Epithelial cell of esophagus (primary cell): ENCODE measurements at places on chromosomes 11 and 22.

GRCh38 chr11:19814421-19814820 is 101.8 kb downstream of the NAV2 start:
- DNase-seq: peak; percentile 4

GRCh38 chr22:49760630-49761571 is 66.8 kb downstream of the BRD1 start:
- DNase-seq: no peak

DNA sequence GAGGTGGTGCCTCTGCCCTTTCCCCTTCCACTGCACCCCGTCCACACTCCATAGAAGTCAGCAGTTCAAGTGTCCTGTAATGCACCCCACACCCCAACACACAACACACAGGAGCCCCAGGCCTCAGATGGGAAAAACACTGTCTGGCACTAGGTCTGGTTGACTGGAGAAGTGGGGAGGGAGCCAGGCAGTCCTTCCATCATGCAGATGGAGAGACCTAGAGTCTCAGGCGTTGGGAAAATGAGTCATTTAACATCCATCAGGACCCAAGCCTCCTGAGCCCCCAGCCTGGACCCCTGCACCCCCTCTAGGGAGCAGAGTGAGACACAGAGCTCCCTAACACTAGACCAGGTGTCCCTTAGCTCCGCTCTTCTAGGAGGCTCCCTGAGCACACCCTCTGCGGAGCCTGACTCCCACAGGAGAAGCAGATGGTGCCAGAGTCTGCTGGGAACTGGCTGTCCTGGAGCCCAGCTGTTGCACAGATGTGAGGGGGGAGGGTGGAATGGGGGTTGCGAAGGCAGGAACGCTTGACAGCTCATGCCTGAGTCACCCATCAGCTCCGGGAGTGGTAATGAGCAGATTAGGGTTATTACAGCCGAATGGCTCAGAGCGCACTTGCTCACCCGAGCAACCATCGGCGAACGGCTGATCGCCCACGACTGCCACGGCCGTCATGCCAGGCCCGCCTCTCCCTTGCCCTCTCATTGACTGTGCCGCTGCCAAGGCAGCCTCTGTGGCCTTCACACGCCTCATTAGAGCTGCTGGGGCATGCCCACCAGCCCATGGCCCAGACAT is 22.1 kb upstream of the SYT7 start:
- peak; percentile 99 for DNase-seq

DNA sequence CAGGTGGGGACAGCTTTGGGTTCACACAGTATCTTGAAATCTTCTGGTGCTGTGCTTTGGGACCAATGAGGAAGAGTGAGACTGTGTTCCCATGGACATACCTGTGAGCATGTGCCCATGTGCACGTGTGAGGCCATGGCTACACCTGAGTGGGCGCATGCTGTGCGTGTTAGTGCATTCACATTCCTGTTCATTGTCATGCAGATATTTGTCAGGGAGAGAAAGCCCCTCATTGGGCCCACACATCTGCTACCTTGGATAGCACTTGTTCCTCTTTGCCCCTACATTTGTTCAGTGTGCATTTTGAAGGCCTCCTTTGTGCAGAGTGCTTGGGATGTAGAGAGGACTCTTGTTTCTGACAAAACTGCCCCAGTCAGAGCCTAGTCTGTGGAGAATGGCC is 154.3 kb upstream of the E2F8 start:
- no peak for DNase-seq

DNA sequence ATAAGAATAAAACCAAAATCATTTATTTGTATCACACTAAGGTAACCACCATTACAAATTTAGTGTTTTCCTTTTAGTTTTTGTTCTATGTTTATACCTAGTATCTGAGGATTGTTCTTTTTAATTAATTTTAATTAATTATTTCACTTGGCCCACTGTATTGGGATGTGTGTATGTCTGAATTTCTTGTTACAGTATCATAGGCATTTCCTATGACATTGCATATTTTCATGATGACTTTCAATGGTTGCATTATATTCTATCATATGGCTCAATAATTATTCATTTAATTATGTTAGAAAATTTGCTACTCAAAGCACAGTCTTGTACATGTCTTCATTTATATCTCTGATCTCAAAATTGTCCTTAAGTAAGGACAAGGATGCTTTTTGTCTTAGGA is 41.0 kb downstream of the C11orf71 start:
- DNase-seq: peak; percentile 49

GRCh38 chr11:45156201-45156600 is 9.8 kb downstream of the PRDM11 start:
- DNase-seq: peak; percentile 40

DNA sequence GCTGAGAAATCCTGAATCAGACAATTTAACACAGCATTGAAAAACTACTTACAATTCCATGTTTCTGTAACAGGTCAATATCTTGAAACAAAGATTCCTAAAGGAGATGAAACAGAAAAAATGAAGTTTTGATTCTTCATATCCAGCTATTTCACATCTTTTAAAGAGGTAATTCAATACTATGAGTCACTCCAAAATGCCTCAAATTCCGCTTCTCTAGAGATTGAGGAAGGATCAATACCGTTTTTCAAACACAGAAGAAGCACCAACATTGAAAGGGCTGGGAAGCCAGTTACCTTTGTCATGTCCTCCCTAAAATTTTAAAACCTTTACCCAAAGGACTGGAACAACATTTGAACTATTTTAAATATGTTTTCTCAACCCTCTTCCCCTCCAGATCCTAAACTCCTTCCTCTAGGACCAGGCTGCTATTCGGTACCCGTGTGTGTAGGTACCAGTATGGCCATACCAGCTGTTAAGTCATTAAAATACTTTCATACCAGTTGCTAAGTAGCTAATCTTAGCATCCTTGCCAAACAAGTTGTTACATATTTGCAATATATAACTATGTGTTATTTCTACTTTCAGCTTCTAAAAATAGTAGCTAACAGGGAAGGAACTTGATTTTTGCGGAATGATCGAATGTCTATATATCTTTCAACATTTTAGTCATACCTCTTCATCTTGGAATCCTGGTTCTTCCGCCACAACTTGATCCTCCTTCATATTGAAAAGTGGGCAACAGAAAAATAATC is 2.3 kb downstream of the DMC1 start:
- peak; percentile 30 for DNase-seq

DNA sequence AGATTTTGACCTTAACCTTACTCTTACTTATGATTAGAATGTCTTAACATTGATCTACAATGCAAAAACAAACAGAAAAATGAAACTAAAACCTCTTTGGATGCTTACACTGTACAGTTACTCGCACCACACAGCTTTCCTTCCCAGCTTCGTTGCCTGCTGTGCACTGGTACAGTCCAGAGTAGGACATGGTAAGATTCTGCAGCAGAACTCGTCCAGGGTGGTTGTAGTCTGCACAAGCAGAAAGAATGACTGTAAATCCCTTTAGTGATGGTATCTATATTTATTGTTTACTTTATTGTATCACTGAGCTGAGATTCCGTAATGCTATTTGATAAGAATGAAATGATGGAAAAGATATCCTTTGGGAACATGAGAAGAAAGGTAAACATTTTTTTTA is 21.0 kb upstream of the HSPA8 start:
- DNase-seq: no peak

- peak; percentile 17 for DNase-seq
These were observed 910 bp downstream of the CLTCL1 start for GRCh38 chr22:19290400-19291217.

GRCh38 chr11:60396382-60396781 is at the start of gene MS4A14:
TSS of gene MS4A14 (plus strand) at chr11:60396459. CDS start at chr11:60396579, 120 bp downstream.
- DNase-seq: no peak

- DNase-seq: no peak
These were observed 73.4 kb upstream of the TEAD1 start for GRCh38 chr11:12600829-12601228.

- peak; percentile 33 for DNase-seq
These were observed 11.9 kb upstream of the NARS2 start for GRCh38 chr11:78586452-78587046.

DNA sequence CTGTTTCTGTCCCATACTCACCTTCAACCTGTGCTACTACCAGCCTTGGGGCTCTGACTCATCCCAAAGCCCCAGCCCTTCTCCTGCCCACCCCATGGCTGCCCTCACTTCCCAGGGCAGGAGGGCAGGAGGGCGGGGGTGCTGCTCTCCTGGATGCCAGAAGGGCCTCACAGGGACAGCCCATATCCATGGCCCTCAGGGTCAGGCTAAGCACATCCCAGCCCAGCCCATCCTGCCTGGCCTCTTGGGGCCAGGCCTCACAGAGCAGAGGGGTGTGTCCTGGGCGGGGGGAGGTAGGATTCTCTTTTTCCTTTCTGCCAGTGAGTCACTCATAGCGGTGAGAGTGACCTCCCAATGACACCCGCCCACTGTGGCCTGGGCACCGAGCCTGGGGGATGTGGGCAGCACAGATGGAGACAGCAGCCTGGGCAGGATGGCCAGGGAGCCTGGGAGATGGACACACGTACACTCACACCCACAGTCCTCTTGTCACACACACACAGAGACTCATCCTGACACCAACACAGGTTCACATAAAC is 2.4 kb downstream of the LTBP3 start:
- no peak for DNase-seq

DNA sequence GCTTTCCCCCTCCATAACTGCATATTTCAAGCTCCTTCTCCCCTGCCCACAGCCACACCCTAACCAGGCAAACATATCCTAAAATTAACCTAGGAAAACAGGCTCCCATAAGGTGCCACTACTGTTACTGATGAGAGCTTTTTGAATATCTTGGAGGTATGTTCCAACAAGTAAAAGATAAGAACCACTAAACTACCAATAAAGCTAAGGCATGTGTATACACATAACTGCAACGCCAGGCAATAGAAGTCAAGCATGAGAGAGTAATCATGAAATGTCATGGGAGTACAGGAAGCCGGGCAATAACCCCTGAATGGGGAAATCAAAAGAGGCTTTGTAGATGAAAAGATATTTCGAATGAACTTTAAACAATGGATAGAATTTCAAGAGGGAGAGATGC is 9.3 kb downstream of the MMP13 start:
- no peak for DNase-seq

- no peak for DNase-seq
These were observed 115.0 kb upstream of the CD82 start for GRCh38 chr11:44450295-44450932.

- DNase-seq: no peak
These were observed 65.3 kb downstream of the ARFGAP2 start for GRCh38 chr11:47111318-47111804.

GRCh38 chr11:126307706-126308105 is 3.8 kb downstream of the DCPS start:
- peak; percentile 56 for DNase-seq

DNA sequence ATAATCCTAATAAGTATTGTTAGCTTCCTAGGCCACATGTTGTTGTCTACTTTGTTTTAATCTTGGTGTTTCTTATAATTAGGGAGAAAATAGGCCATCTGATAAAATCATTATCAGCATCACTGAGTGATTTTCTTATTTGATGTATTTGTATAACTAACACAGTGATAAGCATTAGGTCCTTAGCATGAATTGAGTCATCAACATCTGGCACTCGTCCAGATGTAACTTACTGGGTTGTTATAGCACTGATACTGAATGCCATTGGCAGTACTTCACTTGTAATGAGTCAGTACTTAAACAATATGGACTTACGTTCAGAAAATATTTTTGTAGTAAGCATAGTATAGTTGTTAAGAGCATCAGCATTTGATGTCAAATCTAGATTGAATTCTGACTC is 16.2 kb downstream of the API5 start:
- DNase-seq: peak; percentile 96

GRCh38 chr11:3184732-3185347 is 19.7 kb upstream of the OSBPL5 start:
- DNase-seq: peak; percentile 54

- DNase-seq: no peak
These were observed 12.1 kb upstream of the PPARA start for GRCh38 chr22:46138058-46138797.

DNA sequence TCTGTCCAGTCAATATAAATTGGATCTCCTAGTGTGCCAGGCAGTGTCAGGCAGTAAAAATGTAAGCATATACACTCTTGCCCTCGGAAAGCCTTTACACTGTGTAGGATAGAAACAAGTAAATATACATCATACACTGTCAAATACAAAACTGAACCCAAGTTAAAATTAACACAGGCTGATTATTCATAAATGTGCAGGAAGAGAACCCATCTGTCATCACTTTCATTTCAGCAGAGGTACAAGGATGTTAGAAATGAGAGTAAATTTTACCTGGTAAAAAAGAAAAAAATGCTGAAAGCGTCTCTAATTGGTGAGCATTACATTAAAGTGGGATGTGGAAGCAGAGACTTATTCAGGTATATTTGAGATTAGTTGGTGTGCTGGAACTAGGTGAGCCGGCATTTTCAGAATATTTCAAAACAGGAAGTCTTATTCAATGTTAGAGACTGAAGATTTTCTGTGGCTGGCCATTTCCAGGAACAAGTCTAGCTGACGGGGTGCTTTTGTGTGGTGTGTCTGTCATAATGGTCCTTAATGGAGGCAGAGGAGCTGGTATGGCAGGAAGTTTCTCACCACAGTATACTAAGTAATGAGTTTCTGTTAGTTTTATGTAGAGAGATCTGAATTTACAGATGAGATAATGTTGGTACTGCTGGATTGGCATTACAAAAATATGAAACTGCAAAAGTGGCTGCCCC is 192.6 kb downstream of the CASP12 start:
- peak; percentile 73 for DNase-seq

DNA sequence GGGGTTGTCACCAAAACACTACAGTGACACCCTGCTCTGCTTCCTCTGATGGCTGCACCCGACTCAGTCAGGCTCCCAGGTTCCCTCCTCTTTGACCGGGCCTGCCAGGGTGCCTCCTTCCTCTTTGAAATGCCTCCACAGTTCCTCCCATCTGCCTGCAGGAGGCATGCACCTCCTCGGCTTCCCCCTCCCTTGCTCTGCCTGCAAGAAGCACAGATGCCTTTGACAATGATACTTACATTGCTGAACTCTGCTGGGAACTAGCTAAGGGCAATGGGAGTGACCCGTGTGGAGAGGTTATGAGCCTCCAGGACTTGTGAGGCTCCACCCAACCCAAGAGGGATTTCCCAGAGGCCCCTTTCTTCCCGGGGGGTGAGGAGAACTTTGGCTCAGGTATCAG is 674.1 kb downstream of the OPCML start:
- DNase-seq: peak; percentile 69

GRCh38 chr11:13315517-13316432 is 38.2 kb downstream of the BMAL1 start:
- no peak for DNase-seq

DNA sequence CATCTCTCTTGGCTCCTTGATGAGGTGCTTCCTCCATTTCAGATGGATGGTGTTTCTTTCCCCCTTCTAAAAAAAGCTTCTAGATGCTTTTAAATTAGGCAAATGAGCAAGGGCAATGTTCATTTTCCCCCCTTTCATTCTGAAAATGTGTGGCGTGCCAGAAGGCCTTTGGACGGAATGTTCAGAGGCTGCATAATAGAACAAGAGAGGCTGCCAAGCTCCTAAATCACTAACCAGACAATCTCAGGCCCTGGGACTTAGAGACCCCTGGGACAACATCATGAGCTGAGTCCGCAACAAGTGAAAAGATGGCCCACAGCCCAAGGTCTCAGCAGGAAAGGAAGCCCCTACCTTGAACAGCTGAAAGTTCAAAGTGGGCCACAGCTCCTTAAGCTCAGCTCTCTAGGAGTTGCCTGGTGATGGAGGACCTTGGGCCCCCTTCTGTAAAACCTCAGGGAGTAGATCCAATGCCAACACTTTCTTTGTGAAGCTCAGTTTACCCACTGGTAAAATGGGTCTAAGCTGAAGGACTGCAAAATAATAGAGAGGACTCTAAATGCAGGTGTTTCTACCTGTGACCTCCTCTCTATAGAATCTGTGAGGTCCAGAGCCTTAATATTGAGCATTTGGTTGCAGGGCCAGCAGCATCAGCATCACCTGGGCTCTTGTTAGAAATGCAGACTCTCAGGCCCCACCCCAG is 144.0 kb downstream of the FBXO7 start:
- no peak for DNase-seq

- peak; percentile 37 for DNase-seq
These were observed 16.5 kb upstream of the NUCB2 start for GRCh38 chr11:17260020-17260419.
